Activated CD8-positive, alpha-beta memory T cell treated with anti-CD3 and anti-CD28 coated beads for 4 hours (primary cell): ENCODE measurements at places on chromosomes 12 and 14.

DNA sequence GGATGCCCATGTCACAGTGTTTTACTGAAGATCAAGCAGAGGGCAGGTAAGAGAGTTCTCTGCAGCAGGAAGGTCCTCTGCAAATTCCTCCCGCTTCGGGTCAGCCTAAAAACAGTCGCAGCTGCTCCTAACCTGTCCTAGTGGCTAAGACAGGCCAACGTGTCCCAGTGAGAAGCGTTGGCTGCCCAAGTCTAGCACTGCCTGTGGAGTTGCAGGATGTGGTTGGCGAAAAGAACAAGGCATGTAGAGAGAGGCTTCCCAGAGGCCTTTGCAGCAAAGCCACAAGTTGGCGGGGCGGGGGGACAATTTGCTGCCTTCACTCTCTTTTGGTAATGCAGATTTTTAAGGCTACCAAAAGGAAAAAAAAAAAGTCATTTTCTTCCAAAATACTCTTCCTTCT, 340.1 kb downstream of the BCL11B start:
- DNase-seq: peak; percentile 21

GRCh38 chr12:105445649-105446048, 115.2 kb downstream of the C12orf75 start:
- DNase-seq: no peak

- no peak for DNase-seq
Measured at GRCh38 chr12:111826992-111827391, 15.0 kb upstream of the MAPKAPK5 start.

DNA sequence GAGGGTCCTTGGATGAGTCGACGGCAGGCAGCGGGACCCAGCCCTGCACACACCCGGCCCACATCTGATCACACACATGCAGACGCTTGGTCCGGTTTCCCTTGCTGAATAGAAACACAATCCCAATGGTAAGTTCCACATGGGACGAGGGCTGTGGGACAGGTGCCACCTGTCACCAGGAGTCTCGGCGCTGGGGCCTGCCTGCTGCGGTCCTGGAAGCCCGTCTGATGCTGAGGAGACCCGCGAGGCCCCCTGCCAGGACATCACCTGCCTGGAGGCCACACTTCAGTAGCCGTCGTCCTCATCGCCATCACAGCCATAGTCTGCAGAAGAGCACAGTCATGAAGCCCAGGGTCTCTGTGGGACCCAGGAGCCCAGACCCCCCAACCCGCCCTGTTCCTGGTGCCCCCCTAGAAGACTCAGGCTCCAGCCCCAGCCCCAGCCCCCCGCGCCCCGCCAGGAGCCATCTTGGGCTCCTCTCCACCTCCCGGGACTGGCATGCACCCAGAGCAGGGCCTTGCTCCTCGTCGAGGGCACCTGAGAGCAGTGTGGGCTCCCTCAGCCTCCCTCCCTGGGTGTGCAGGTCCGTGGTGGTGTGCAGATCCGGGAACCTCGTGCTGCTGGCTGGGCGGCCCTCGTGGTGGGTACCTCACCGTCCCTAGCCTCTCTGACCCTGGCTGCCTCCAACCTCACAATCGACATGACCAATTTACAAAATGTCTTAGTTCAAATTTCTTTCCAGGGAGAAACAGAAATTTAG, 29.3 kb upstream of the NUDT14 start:
- no peak for DNase-seq

DNA sequence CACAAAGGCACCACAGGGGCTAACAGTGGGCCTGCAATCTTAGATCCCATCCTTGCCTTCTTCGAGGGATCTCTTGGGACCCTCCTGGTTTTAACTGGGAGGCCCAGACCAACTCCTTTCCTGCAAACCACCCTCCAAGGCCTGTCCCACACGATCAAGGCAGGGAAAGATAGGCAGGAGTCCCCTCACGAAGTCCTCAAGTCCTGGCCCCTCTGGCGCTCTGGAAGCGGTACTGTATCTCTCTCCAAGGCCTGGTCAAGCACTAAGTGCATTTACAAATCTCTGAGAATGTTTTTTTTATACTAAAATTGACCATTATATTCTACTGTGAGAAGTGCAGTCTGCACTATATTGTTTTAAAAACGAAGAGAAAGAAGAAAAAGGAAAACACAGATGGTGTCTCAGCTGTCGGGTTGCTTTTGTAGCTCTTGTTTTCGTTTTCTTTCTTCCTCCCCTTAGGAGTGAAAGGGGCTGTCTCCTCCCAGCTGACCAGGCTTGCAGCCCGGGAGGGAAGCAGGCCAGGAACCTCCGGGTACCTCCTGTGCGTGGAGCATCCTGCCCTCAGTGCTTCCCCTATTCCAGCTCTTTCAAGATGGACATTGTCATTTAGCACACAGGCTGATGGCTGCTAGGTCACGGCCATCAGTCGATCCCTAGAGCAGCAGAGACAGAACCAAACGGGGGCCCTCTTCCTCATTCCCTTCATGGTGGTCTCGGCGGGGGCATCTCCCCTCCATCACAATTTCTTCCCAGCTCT, 56.7 kb downstream of the FAM222A start:
- DNase-seq: no peak

DNA sequence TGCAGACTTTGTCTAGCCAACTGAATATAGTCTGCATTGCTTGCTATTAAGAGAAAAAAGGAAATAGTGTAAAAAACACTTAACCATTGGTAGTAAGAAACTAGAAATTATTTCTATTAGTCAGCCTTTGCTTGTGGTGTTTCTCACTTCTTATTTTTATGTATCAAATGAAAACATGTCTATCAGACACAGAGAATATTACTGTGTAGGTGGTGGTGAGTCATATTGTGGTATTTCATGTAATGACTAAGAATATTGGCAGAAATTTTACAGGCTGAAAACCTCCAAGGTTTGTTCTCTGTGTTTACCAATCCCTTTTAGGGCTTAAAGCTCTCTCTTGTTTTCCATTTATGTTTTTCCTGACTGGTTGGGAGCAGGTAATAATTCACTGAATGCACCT, 87.2 kb downstream of the DAAM1 start:
- DNase-seq: no peak

DNA sequence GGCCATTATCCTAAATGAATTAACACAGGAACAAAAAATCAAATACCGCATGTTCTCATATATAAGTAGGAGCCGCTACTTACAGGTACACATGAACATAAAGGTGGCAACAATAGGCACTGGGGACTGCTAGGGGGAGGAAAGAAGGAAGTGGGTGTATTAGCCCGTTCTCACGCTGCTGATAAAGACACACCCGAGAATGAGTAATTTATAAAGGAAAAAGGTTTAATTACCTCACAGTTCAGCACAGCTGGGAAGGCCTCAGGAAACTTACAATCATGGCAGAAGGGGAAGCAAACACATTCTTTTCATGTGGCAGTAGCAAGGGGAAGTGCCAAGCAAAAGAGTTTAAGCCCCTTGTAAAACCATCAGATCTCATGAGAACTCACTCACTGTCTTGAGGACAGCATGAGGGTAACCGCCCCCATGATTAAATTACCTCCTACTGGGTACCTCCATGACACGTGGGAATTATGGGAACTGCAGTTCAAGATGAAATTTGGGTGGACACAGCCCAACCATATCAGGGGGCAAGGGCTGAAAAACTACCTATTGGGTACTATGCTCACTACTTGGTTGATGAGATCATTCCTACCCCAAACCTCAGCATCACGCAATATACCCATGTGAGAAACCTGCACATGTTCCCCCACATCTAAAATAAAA, 16.4 kb upstream of the MIA2 start:
- DNase-seq: no peak

DNA sequence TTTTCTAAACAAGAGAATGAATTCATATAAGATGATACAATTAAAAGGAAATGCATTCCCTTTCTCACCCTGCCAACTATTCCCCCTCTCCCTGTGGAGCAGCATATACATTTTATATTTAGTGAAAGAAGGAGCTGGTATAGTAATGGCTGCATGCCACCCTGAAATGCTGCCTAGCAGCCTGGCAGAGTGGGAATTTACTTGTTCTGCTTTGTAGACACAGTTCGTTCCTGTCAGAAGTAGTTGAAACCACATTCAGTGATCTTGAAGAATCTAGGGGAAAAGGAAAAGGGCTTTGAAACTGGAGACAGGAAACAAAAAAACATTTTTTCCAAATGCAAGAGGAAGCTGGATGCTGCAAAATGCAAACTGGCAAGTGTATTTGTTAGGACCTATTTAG, 176.0 kb upstream of the PLEKHA5 start:
- DNase-seq: no peak

- no peak for DNase-seq
Measured at GRCh38 chr14:84003346-84003745, 1526.6 kb upstream of the FLRT2 start.

DNA sequence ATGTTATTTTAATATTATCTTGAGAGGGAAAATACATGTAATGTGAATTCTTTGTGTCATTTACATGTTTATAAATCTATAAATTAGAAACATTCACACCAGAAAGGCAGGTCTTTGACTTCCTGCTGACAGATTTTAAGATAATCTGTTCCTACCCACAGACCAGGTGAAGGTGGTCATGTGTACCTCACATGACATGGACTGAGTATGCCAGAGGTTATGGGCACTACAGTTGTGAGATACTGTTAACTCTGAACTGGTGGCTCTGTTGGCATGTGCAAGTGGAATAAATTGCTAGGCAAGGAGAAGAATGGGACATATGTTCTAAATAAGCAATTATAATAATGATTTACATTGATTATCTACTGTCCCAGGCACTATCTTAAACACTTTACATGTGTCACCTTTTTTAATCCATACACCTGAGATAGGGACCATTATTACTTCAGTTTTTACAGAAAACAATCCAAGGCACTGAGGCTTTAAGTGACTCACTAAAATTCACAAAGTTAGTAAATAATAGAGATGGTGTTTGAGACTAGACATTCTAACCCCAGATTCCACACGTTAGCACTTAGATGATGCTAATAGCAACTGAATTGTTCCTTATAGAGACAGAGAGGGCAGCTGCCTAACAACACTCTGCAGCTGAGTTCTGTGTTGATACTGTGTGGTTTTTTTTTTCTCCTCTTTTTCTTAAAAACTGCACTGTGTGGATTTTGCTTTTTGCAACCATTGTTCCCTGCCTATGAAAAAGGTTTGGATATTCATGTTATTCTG, 23.8 kb downstream of the SLC16A7 start:
- no peak for DNase-seq

- no peak for DNase-seq
Measured at GRCh38 chr14:94342334-94342934, 19.3 kb upstream of the SERPINA6 start.

GRCh38 chr12:49219417-49220026, 30.6 kb upstream of the TUBA1A start:
- DNase-seq: no peak

- no peak for DNase-seq
Measured at GRCh38 chr14:95831468-95831867, 45.2 kb upstream of the TUNAR start.

DNA sequence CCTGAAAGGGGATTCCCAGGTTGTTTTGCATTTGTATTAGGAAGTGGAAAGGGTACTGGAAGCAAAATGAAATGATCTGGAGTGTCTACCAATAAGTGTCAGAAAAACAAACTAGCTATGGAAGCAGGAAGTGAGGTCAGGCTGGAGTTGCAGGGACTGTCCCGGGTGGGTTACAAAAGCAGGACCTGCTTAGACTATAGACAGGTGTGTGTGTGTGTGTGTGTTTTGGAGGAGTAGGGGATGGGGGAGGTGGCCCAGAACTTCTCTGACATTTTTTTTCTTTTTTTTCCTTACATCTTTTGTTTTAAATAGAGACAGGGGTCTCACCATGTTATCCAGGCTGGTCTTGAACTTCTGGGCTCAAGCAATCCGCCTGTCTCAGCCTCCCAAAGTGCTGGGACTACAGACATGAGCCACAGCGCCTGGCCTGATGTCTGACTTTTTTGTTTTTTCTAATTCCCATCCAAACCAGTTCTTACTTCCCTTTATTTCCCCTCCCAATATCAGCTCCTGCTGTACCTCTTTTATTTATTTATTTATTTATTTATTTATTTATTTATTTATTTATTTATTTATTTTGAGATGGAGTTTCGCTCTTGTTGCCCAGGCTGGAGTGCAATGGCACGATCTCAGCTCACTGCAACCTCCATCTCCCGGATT, 512 bp upstream of the RND1 start:
- DNase-seq: no peak

DNA sequence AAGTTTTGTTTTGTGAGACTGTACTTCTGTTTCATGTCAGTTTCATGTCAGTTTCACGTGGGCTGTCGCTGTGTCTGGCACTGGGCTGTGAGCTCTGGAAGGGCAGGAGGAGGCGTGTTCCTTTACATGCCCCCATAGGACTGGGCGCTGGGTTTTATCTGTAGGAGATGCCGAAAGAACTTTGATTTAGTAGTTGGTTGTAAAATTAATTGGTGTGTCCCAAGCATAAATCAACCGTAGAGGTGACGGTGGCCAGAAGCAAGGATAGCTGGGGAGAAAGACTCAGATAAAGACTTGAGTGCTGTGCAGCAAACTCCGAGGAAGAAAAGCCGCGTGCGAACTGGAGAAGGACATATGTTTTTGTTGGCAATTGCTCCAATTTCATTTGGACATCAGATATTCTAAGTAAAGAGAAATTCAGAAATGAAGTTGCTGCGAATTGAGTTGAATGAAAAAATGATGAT, 182.5 kb downstream of the VRK1 start:
- DNase-seq: no peak

GRCh38 chr14:56244138-56244789, 126.1 kb downstream of the PELI2 start:
- DNase-seq: no peak

DNA sequence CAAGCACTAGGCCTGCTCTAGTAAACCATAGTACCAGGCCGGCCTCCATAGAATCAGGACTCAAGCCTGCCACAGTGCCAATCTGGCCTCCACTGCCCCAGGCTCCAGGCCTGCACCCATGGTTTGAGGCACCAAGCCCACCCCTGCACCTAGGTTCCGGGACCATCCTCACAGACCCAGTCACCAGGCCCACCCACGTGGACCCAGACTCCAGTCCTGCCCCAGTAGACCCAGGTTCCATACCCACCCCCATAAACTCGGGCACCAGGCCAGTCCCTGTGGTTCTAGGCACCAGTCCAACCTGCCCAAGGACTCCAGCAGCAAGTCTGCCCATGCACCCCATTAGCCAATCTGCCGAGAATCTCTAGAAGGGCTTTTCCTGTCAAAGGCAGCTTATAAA, 501.8 kb upstream of the TMPO start:
- no peak for DNase-seq

GRCh38 chr12:70415987-70416386, 49.9 kb downstream of the KCNMB4 start:
- DNase-seq: no peak

DNA sequence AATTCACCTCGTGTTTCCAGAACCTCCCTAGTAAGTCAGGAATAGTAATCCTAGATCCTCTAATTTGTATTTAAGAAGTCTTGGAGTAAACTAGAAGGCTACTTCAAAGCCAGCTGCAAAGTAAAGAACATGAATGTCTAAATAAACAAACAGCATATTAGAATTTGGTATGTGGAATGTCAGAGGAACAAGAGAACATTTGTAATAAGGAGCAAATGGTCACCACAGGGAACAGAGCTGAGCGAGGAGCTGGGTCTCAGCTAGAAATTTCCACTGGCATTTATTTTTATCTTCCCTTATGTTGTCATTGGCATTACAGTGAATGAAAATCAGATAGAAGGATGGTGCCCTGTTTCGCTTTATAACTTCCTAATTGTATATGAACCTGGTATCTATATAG, 50.2 kb downstream of the FRMD6 start:
- no peak for DNase-seq
